GM04503 (cell line): ENCODE measurements at places on chromosomes 1 and 21.
A peak's percentile ranks its signal among the peaks of the same experiment; 100 is the strongest.

DNA sequence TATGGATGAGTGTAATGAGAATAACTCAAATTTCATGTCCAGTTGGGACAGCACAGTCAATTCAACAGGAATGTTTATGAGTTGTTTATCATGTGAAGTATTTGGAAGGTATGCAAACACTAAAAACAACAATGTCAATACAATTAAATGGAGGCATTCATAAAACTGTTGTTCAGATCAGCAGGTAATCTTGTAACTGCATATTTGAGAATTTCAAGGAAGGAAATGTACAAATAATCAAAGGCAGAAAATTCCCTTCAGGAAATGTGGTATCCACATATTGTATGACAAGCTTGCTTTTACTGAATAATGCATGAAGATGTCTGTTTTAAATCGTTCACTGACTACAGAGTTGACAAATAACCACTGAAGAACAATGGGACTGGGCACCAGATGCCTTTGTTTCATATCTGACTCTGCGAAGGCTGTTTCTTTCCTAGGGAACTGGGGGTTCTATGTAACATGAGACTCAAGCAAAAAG lies 198.3 kb downstream of the LTN1 start:
- no peak for DNase-seq

DNA sequence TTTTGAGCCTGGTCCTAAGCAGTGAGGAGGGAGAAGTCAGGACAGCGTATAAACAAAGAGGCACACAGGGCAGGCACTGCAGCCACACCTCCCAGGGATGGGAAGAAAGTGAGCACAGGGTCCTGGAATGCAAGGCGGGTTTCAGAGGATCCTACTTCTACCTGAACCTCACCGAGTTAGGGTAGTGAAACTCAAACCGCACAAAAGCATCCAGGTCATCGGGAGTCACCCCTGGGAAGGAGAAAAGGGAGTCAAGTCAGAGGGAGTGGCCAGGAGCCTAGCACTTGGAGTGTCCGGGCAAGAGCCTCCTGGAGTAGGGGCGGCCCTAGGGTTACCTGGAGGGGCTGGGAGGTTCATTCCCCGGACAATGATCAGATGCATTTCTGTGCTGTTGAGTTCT lies 10.6 kb downstream of the CC2D1B start:
- no peak for DNase-seq

- DNase-seq: no peak
These were observed 1.8 kb downstream of the VWA1 start for GRCh38 chr1:1437033-1437903.

DNA sequence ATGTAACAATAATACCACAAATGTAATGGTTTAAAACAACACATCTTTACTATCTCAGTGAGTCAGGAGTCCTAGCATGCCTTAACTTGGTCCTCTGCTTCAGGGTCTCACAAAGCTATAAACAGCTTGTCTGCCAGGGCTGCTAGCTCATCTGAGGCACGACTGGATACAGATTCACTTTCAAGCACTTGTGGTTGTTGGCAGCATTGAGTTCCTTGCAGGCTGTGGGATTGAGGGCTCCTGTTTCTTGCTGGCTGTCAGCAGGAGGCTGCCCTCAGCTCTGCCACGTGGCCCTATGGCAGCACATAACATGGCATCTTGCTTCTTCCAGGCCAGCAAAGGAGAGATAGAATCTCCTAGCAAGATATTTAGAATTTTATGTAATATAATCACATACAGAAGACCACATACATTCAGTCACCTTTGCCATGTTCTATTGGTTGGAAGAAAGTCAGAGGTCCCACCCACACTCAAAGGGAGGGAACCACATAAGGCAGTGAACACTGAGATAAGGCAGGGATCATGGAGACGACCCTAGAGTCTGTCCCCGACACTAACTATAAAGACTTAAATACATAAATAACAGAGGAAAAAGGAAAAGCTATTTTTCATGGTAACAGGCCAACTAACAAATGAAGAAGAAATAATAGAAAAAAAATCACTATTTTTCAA lies 18.9 kb upstream of the IPP start:
- peak; percentile 21 for DNase-seq

DNA sequence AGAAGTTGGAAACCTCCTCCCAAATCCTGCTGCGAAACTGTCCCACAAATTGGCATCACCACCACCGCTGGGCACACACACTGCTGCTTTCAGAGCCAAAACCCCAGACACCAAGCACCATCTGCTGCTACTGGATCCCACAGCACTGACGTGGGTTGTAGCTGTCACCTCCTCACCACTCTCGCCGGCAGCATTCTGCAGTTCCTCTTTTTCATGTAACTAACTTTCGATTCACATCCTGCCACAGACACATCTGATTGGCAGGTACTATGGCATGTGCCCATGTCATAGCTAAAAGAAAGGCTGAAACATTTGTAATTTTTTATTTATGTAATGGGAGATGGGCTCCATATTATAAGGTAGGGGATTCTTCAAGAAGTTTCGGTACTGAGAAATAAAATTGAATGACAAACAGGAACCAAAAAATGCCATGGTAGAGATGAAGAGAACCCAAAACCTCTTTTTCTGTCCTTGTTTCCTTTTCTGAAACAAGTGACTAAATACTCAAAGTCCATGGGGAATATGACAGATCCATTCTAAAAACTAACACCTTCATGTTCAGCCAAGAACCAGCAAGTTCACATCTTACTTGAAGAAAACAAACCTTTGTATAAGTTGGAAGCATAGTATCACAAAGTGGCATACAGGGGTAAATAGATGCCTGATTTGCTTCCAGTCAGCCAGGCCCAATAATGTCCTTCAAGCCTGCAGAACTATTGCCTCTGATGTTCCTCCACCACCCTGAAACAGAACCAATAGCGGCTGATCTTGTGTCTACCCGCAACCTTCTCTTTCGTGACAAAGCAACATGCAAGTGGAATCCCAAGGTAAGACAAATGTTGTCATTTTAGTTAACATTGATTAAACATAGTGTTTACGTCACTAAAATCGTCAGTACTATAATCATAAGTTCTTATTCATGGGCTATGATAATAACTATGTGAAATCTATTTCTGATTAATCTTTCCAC lies 26.6 kb upstream of the RGS13 start:
- DNase-seq: no peak

DNA sequence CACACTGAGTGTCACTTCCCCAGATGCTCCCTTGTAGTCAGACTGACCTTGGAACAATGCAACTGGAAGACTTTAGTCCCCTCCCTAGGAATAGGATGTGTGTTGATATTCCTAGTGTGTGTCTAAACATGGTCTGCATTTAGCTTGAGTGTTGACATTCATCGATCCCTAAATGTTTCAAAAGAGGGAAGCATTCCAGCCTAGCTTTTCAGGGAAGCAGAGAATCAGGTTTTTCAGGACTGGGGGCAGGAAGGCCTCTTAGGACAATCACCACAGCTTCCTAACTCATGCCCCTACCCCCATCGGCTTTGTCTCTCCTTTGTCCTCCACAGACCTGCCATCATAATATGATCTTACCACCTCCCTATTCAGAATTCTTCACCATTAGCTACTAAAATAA lies 43.4 kb downstream of the NMNAT2 start:
- no peak for DNase-seq

DNA sequence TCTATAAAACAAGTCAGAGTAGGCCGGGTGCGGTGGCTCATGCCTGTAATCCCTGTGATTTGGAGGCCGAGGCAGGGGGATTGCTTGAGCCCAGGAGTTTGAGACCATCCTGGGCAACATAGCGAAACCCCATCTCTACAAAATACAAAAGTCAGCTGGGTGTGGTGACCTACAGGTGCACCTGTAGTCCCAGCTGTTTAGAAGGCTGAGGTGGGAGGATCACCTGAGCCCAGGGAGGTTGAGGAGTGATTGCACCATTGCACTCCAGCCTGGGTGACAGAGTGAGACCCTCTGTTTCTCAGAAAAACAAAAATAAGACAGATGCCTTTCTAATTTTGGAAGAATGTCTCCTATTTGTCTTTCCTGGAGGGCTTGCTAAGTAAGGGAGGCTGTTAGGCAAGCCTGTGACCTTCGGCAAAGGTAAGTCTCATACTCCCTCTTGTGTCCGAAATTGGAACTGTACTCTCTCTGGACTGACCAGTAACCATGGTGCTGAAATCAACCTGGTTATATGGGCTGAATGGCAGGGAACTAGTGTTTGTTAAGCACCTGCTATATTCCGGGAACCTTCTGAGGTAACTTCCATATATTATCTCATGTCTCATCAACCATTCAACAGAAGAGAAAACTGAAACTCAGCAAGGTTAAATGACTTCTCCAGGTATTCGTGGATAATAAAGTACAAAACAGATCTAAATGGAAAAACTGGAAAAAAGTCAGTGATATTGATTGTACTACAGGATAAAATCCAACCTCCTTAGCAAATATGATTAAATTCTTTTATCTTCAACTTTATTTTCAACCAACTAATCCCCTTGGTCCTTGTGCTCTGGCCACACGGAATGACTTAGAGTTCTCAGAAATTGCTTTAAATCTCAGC lies 11.8 kb upstream of the RAB3B start:
- DNase-seq: peak; percentile 64

DNA sequence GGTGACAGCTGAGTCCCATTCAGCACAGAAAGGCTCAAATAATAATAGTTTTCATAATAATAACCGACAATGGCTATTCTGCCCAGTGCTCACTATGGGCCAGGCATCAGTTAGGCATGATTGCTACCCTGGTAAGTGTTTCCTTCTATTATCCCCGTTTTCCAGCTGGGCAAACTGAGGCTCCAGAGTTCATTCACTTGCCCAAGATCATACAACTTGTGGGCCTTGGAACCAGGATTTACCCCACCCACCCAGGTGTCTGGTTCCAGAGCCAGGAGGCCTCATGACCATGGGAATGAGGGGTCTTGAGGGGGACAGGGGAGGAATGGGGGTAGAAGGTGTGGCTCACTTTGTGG lies 518 bp downstream of the PLOD1 start:
- DNase-seq: no peak

DNA sequence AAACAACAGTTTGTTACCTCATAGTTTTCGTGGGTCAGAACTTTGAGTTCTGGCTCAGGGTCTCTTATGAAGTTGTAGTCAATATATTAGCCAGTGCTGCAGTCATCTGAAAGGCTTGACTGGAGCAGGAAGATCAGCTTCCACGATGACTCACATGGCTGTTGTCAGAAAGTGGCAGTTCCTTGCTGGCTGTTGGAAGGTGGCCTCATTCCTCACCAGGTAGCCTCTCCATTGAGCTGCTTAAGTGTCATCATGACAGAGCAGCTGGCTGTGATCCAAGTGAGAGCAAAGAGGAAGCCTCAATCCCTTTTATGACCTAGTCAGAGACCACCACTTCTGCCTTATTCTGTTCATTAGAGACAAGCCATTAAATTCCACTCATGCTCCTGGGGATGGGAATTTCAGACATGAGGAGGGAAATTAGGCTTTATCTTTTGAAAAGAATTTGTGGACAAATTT lies 5.6 kb downstream of the OSBPL9 start:
- no peak for DNase-seq

GRCh38 chr1:206867716-206868115 lies 2.3 kb downstream of the IL20 start:
- no peak for DNase-seq

- no peak for DNase-seq
These were observed at the start of gene ARHGEF19 for GRCh38 chr1:16212251-16212961. ARHGEF19 (minus strand) TSS chr1:16212652; CDS start chr1:16209054, 3,598 bp downstream.

DNA sequence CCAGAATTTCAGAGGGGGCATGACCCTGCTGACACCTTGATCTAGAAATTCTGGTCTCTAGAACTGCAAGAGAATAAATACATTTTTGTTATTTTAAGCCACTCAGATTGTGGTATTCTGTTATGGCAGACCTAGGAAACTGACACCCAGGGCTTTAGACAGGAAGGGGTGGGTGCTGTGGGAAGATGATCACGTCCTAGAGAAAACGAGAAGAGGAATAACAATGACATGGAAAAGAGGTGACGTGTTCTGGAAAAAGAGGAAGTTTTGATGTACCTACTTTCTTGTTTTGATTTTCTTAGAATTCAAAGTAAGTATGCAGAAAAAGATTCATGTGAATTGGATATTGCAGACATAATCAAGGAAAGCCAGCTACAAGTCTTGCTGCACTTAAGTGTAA lies 232.9 kb upstream of the RUNX1 start:
- DNase-seq: no peak

GRCh38 chr1:241610056-241610815 lies 29.9 kb downstream of the CHML start:
- no peak for DNase-seq

GRCh38 chr1:234958066-234958705 lies 170.5 kb downstream of the TOMM20 start:
- no peak for DNase-seq

- DNase-seq: no peak
These were observed 685.7 kb downstream of the ADGRL2 start for GRCh38 chr1:82486468-82486867.

- no peak for DNase-seq
These were observed 30.3 kb upstream of the CBR3 start for GRCh38 chr21:36104317-36105300.

- peak; percentile 17 for DNase-seq
These were observed 887 bp downstream of the SLC19A2 start for GRCh38 chr1:169484683-169485430.

DNA sequence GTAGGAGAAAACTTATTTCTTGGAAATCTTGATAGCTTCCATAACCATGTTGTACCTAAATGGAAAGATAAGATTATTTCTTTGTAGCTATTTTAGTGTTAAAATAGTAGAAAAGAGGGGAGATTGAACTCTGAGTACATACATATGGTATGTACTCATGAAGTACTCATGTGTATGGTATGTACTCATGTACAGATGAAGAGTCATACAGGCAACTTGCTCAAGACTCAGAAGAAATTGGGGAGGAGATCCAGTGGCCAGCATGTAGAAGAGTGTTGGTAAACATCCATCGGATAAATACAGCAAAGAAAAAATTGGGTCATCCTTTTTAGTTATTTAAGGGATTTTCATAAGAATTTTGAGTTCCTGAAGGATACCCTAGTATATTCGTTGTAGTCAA lies 29.0 kb downstream of the MDM4 start:
- DNase-seq: no peak

- no peak for DNase-seq
These were observed 102.3 kb upstream of the TIAM1 start for GRCh38 chr21:31446226-31446855.

DNA sequence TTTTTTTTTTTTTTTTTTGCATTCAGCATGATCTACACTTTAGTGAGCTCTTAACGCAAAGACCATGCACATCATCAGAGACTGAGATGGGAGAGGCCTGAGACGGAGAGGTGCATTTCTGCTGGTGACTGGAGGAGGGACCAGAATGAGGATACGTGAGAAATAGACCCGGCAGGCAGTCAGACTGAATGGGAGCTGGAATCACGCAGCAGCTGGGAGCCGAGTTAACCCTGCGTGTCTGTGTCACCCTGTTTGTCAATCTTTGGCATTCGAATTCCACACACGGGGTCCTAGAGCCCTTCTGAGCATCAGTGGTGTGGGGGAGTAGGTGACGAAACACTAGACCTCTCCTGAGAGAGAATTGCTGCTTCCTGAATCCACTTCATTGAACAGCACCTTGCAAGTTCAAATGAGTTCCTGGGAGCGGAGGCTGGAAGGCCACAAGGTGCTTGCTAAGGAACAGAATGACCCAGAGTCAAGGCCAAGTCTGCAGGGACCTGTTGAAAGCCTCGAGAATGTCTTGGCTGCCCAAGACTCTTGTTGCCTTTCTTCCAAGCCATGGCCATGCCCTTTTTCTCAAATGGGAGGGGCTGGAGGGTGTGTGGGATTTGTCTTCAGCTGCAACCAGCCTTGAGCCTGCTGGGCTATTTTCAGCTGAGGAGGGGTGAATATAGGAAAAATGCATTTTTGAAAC lies 123.3 kb downstream of the CNIH3 start:
- DNase-seq: no peak
